ENCODE measurements at places on chromosomes 13 and 19.

- no peak for DNase-seq
These were observed 81.0 kb upstream of the SLC7A1 start for GRCh38 chr13:29676535-29676934.

DNA sequence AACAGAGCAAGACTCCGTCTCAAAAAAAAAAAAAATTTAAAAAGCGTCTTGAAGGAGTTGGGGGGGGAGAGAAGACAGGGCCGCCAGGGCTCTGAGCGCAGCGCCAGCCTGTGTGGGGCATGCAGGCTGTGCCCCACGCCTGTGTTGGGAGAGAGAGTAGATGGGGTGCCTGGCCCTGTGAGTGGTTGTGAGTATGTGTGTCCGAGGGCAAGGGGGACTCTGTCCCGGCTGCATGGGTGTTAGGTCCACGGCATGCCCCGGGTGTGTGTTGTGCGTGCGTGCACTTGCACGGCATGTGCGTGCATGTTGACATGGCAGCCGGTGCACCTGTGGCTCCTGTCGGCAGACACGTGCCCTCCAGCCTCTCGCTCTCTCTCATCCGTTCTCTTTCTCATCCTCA, 3.4 kb downstream of the MAP2K7 start:
- DNase-seq = no peak

GRCh38 chr19:35781650-35782049, 6.3 kb downstream of the ARHGAP33 start:
- no peak for DNase-seq

- peak; percentile 27 for DNase-seq
These were observed 214.9 kb downstream of the KCNRG start for GRCh38 chr13:50229960-50230661.

- no peak for DNase-seq
These were observed 128.3 kb downstream of the LMO7 start for GRCh38 chr13:75764251-75764925.

- no peak for DNase-seq
These were observed 75.9 kb upstream of the SCEL start for GRCh38 chr13:77459592-77459991.

DNA sequence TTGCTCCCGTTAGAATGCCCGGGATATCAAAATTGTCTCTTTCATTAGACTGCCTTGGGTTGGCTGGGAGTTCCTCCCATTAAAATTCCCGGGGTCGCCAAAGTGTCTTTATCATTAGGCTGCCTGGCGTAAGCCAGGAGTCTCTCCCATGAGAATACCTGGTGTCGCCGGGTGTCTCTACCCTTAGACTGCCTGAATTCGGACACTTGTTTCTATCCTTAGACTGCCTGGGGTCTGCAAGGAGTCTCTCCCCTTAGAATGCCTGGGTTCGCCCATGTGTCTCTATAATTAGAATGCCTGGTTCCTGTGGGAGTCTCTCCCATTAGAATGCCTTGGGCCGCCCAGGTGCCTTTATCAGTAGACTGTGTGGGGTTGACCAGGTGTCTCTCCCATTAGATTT, 1538.2 kb downstream of the UQCRFS1 start:
- no peak for DNase-seq

- no peak for DNase-seq
These were observed 13.7 kb downstream of the RNASEH2B start for GRCh38 chr13:50923272-50923671.

DNA sequence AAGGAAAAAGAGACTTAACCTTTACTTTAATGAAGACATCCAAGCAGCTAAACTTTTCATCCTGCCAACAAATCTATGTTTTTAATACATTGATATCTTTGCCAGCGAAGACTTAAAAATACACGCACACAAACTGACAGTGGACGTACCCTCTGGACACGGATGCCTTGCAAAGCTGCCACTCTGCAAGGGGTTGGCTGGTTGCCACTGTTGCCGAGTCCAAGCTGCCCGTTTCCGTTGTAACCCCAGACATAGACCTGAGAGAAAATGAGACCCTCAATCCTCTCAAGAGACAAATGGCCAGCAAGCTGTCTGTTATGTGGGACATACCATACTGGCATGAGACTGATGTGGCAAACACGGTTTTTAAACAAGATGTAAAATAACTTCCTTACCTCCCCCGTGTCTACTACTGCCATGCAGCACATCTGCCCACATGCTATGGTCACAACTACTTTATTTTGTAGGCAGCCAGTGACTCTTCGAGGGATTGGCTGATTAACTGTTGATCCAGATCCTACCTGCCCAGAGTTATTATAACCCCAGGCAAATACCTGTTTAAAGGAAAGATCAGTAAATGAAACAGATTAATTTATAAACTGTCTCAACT, 21.2 kb downstream of the RCBTB2 start:
- DNase-seq = no peak

- DNase-seq = no peak
These were observed 16.3 kb upstream of the GSX1 start for GRCh38 chr13:27775943-27776342.

DNA sequence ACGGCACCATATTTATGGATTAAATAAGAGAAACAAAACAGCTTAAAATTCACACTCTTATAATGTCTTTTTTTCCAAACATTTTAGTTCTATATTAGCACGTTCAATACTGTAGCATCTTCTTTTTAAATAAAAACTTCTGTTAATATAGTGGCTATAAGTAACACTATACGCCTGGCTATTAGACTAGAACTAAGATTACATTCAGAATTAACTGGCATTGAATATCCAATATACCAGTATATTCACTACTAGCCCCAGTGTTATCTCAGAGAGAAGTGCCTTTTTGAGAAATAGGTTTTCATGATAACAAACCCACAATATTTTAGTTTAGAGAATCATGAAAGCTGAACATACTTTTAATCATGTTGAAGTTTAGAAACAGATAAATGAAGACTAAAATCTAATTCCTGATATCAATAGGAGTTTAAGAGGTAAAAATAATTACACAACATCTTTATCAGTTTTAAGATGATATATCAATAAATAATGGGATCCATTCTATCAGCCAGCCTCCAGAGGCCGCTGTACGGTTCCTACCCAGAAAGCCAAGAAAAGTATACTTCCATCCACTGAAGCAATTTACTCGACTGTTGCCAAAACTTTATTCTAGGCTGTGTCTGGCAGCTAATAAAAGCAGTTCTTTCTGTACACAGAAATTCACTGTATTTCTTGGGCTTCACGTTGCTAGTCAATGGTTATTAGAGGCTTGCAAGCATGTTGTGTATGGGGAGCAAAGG, 1113.4 kb upstream of the MIR17HG start:
- DNase-seq = no peak

DNA sequence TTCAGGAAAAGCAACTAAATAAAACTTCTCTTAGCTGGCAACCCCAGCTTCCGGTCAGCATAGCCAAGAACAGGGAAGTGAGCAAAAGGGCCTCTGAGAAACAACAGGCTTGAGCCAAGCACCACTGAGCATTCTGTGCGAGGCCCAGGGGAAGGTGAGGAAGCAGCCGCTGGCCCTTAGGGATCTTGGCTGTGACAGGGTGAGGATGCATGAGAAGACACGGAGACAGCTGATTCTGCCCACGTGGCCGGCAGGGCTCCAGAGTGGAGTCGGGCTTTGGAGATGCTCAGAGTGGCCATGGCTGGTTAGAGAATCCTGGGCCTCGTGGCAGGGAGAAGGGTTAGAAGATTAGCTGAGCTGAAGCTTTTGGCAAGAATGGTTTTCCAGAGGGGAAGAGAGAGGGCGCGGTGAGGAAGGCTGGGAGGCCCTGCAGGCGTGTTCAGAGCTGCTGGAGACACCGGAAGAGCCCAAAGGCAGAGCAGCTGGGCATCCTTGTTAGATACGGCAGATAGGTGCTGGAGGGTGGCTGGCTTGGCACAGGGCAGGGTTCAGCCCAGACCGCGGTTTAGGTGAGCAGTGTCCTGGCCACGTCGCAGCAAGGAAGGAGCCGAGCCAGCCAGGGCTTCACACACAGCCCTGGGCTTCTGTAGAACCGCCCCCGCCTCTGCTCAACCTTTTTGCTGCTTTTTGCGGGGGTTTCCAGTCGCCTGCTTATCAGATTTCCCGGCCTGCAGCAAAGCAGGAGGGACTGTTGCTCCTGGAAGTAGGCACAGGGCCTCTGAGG, 17.3 kb downstream of the UPF1 start:
- no peak for DNase-seq
